RWPE2 (cell line): ENCODE measurements at places on chromosomes 6 and 20.

DNA sequence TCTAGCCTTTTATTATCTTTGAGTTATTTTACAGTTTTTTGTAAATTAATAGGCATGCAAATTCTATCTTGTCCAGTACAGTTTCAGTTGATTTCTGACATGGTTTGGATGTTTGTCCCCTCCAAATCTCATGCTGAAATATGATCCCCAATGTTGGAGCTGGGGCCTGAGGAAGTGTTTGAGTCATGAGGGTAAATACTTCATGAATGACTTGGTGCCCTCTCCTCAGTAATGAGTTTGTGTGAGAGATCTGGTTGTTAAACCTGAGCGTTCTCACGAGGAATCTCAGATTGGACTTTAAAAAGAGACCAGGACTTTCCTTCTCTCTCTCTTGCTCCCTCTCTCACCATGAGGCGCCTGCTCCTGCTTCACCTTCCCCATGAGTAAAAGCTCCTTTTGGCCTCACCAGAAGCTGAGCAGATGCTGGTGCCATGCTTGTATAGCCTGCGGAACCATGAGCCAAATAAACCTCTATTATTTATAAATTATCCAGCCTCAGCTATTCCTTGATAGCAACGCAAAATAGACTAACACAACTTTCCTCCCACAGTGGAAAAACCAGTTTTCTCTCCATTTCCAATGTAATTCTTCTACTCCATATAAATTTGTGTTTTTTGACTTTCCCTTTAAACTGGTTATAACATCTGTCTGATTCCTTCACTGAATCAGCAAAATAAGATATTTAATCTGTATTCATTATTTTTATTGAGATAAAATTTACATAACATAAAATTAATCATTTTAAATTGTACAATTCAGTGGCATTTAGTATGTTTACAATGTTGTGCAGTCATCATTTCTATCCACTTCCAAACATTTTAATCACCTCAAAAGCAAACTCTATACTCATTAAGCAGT, 78.7 kb upstream of the PRSS16 start:
- H3K36me3 ChIP-seq, result no peaks in the 10 kb centered on the region
- DNase-seq, result no peak
- H3K4me3 ChIP-seq, result no peak overlapping the region
- H3K27me3 ChIP-seq, result no peaks in the 10 kb centered on the region

- H3K27me3 ChIP-seq, result no peaks in the 10 kb centered on the region
- no peaks in the 10 kb centered on the region for H3K36me3 ChIP-seq
- peak overlapping the region; percentile 19 for H3K27ac ChIP-seq
- DNase-seq, result peak; percentile 73
- peaks cover 48% of the 10 kb centered on the region for H3K4me1 ChIP-seq
Measured at GRCh38 chr20:53074811-53075314, 102.7 kb downstream of the TSHZ2 start.

GRCh38 chr6:158408552-158409130, 96.4 kb downstream of the TULP4 start:
- H3K4me3 ChIP-seq, result no peak overlapping the region
- H3K36me3 ChIP-seq, result peaks cover 12% of the 10 kb centered on the region
- H3K4me1 ChIP-seq, result peaks cover 49% of the 10 kb centered on the region

GRCh38 chr20:16844406-16844805, 96.2 kb downstream of the OTOR start:
- H3K4me3 ChIP-seq, result no peak overlapping the region
- H3K4me1 ChIP-seq, result no peaks in the 10 kb centered on the region
- peaks cover 7% of the 10 kb centered on the region for H3K27me3 ChIP-seq
- H3K36me3 ChIP-seq, result no peaks in the 10 kb centered on the region
- no peak for DNase-seq

- H3K4me1 ChIP-seq, result peaks cover 16% of the 10 kb centered on the region
- H3K27ac ChIP-seq, result no peak overlapping the region
- H3K4me3 ChIP-seq, result peak overlapping the region; percentile 92
- no peak for DNase-seq
- H3K36me3 ChIP-seq, result no peaks in the 10 kb centered on the region
Measured at GRCh38 chr20:4999788-5000187, 1.5 kb downstream of the SLC23A2 start.

DNA sequence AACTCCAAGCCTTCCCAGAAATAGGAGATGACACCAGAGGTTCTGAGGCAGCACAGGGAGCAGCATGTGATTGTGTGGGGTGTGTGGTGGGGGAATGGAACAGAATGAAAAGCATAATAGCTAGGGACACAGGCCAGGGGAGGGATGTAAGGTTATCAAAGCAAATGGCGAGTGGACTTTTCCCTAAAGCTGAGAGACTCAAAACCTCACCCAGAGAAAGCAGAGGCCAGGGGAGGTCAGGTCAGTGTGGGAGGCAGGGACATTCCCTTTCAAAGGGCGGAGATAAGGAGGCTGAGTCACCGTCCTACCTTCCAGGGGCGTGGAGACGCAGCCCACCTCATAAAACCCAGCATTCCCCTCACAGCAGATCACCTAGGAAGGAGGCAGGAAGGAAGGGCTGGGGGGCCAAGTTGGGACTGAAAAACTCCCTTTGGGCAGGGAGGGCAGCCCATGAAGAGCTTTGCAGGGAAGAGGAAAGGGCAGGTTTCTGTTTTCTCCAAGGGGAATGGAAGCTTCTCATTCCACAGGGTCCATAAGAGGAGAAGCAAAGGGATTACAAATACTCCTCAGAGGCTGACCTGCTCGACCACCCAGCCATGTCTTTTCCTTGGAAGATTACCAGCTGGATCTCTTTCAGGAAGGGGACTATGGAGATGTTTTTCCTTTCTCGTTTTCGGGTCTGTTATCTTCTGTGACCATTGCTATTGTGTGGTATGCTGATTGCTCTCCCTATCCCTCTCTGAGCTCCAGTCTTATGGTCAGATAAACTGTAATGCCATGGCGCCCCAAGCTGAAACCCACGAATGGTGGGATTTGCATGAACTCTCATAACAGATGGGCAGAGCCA, 9.6 kb upstream of the LY6G5C start:
- H3K4me3 ChIP-seq, result no peak overlapping the region
- H3K36me3 ChIP-seq, result peaks cover 38% of the 10 kb centered on the region
- no peak for DNase-seq
- no peak overlapping the region for H3K27ac ChIP-seq
- H3K27me3 ChIP-seq, result no peaks in the 10 kb centered on the region
